ENCODE measurements at places on chromosomes 1 and 21. TPM values are rescaled to one million over a fixed set of nuclear protein-coding genes. Genes with fewer than 3 reads are reported as not detected.

The GPR3 gene
- 4.3 TPM for total RNA-seq

The METTL18 gene
- 8.7 TPM for total RNA-seq

The TNFRSF9 gene
- total RNA-seq, result not detected

The NMNAT2 gene
- 11.5 TPM for total RNA-seq

The HTR6 gene
- total RNA-seq, result 0.29 TPM

The KCNJ10 gene
- total RNA-seq, result 0.44 TPM

The DMBX1 gene
- total RNA-seq, result 2.3 TPM

The IPP gene
- total RNA-seq, result 5.4 TPM

The CELA3B gene
- total RNA-seq, result not detected

The CFHR4 gene
- not detected for total RNA-seq

The SNRNP40 gene
- total RNA-seq, result 121 TPM

The TMPRSS15 gene
- total RNA-seq, result not detected

The CYYR1 gene
- total RNA-seq, result 13.6 TPM

The FMO3 gene
- not detected for total RNA-seq

The ZNF670 gene
- 12.8 TPM for total RNA-seq

All from H9 (cell line).